Endodermal cell (in vitro differentiated cells): ENCODE measurements at places on chromosomes 7 and 10. TPM values are rescaled to one million over a fixed set of nuclear protein-coding genes. Genes with fewer than 3 reads are reported as not detected.
A peak's percentile ranks its signal among the peaks of the same experiment; 100 is the strongest.

Gene KCND2
- total RNA-seq = 3.5 and 4.6 TPM in 2 replicates

Gene SPDYE2
- not detected in 3 replicates for total RNA-seq

Gene AGMO
- 0.23 TPM in 1 of 3 replicates, not detected in the others for total RNA-seq

Gene NKX2-3
- 0.14 TPM in 1 of 2 replicates, not detected in the other for total RNA-seq

Gene RNF133
- 0.59 and 0.86 TPM in 2 replicates for total RNA-seq

Gene PAPOLB
- total RNA-seq = 0.90 and 1.8 TPM in 2 replicates

Gene HYAL4
- 0.52 to 1.2 TPM (median 0.86 TPM) in 3 replicates for total RNA-seq

Gene OPALIN
- not detected in 3 replicates for total RNA-seq

Gene NODAL
- total RNA-seq = 18.2 to 135 TPM (median 19.2 TPM) in 3 replicates

Gene FAM25C
- not detected in 3 replicates for total RNA-seq

Gene SEMA3A
- 72.8 and 73.3 TPM in 2 replicates for total RNA-seq

DNA sequence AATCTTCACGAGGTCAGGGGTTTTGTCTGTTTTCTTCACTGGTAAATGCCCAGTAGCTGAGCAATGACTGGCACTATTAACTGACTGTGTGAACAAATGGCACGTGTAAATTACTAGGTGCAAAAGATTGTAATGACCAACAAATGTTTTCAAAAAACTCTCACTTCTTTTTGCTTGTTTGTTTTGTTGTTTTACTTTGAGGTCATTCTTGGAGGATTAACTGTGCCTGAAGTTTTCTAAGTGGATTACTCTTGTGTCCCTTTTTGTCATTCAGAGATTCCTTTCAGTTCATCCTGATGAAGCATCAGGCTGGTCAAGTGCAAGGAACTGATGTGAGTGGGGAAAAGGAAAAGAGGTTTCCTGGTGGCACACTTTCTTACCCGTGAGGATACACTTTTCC, 74.4 kb upstream of the PPP1R3C start:
- no peak overlapping the region for H3K4me3 ChIP-seq
- no peak for DNase-seq
- H3K4me1 ChIP-seq = peaks cover 7% of the 10 kb centered on the region
- no peaks in the 10 kb centered on the region for H3K27me3 ChIP-seq

GRCh38 chr7:158759749-158760444, 55.3 kb upstream of the NCAPG2 start:
- H3K27me3 ChIP-seq = no peaks in the 10 kb centered on the region
- no peak for DNase-seq
- peaks cover 69% of the 10 kb centered on the region for H3K36me3 ChIP-seq
- no peaks in the 10 kb centered on the region for H3K4me1 ChIP-seq
- H3K4me3 ChIP-seq = no peak overlapping the region

DNA sequence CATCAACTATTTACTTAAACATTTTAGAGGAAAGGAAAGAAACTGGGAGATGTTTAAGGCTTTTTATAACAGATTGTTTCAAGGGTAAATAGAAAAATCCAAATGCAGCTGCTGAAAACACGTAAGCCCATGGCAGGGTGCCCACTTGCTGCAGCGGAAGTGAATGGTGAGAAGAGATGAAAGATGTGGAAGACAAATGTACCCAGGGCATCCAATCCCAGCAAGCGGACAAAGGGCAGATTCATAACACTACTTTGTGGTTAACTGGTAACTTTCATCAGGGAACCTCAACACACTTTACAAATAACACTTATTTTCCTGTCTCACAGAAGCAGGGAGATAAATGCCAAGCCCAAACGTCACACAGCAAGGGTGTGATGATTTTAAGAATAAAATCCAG, 358.4 kb downstream of the KCNMA1 start:
- H3K4me1 ChIP-seq = peaks cover 4% of the 10 kb centered on the region
- no peak for DNase-seq
- no peaks in the 10 kb centered on the region for H3K27me3 ChIP-seq
- H3K36me3 ChIP-seq = no peaks in the 10 kb centered on the region
- H3K4me3 ChIP-seq = no peak overlapping the region

DNA sequence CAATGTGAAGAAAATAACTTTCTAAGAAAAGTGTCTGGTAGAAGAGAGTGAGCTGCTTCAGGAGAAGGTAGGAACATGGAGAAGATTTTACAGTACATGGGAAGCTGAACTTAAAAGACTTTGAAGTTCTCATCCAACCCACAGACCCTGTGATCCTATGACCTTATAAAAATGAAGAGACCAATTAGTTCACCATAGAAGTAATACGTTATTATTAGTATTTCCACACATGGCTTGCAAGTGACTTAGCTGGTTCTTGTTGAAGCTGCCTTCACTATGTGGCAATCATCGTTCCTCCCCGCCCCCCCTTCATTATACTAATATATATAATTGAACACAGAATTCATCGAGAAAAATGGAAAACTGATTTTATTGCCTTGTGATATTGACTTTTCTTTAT, 129.1 kb downstream of the SND1 start:
- H3K36me3 ChIP-seq = peaks cover 3% of the 10 kb centered on the region
- no peaks in the 10 kb centered on the region for H3K27me3 ChIP-seq
- no peak for DNase-seq
- H3K4me3 ChIP-seq = no peak overlapping the region
- H3K27ac ChIP-seq = no peak overlapping the region

- H3K27ac ChIP-seq = no peak overlapping the region
- peaks cover 11% of the 10 kb centered on the region for H3K4me1 ChIP-seq
- no peaks in the 10 kb centered on the region for H3K36me3 ChIP-seq
- DNase-seq = no peak
- H3K27me3 ChIP-seq = no peaks in the 10 kb centered on the region
- H3K4me3 ChIP-seq = no peak overlapping the region
Measured at GRCh38 chr10:4003348-4003973, 218.5 kb upstream of the KLF6 start.

- no peak for DNase-seq
- H3K27me3 ChIP-seq = no peaks in the 10 kb centered on the region
- no peaks in the 10 kb centered on the region for H3K36me3 ChIP-seq
- no peaks in the 10 kb centered on the region for H3K4me1 ChIP-seq
- H3K4me3 ChIP-seq = no peak overlapping the region
Measured at GRCh38 chr7:45460379-45460778, 113.8 kb upstream of the ADCY1 start.

- no peaks in the 10 kb centered on the region for H3K27me3 ChIP-seq
- H3K4me3 ChIP-seq = no peak overlapping the region
- DNase-seq = peak; percentile 79
- H3K27ac ChIP-seq = no peak overlapping the region
Measured at GRCh38 chr10:102781090-102781920, 37.6 kb downstream of the WBP1L start.

- no peak overlapping the region for H3K27ac ChIP-seq
- peaks cover 11% of the 10 kb centered on the region for H3K27me3 ChIP-seq
- peaks cover 38% of the 10 kb centered on the region for H3K36me3 ChIP-seq
- peak; percentile 63 for DNase-seq
- H3K4me3 ChIP-seq = peak overlapping the region; percentile 93
Measured at GRCh38 chr10:95289921-95290421, 832 bp downstream of the PDLIM1 start.

DNA sequence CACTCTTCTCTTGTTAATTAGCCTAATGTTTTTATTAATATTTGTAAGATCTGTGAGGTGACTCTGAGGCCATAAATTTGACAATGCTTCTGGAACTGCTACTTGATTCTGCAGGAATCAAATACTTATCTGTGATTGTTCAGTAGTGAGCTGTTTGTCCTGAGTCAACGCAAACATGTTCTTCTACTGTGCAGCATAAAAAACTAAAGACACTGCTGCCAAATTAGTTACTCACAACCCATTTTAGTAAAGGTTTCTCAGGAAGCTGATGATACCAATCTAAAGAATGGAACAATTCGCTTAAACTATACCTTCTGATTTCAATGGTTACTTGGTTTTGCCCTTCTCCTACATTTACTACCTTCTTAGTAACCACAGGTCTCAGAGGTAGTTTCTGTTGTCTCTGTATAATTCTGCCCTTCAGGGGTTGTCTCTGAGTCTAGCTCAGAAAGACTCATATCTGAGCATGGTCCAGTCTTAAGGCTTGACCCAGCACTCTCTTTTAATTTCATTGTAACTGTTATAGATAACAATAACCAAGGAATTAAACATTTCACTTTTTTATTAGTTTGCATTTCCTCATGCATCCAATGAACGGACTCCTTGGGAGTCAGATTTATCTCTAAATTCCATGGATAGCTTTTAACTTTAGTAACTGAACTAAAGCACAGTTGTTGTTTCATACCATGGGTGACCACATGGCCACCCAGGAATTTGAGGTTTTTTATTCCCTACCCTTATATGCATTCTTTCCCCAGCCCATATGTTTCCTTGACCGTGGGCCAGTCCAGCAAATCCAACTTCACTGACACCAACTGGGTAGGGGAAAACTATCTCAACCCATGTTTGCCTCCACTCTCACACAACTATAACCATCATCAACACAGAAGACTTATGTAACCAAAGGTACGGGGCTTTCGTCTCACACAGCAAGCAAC, 309.5 kb upstream of the TEX47 start:
- H3K4me1 ChIP-seq = no peaks in the 10 kb centered on the region
- H3K36me3 ChIP-seq = no peaks in the 10 kb centered on the region
- no peak overlapping the region for H3K27ac ChIP-seq
- DNase-seq = no peak

DNA sequence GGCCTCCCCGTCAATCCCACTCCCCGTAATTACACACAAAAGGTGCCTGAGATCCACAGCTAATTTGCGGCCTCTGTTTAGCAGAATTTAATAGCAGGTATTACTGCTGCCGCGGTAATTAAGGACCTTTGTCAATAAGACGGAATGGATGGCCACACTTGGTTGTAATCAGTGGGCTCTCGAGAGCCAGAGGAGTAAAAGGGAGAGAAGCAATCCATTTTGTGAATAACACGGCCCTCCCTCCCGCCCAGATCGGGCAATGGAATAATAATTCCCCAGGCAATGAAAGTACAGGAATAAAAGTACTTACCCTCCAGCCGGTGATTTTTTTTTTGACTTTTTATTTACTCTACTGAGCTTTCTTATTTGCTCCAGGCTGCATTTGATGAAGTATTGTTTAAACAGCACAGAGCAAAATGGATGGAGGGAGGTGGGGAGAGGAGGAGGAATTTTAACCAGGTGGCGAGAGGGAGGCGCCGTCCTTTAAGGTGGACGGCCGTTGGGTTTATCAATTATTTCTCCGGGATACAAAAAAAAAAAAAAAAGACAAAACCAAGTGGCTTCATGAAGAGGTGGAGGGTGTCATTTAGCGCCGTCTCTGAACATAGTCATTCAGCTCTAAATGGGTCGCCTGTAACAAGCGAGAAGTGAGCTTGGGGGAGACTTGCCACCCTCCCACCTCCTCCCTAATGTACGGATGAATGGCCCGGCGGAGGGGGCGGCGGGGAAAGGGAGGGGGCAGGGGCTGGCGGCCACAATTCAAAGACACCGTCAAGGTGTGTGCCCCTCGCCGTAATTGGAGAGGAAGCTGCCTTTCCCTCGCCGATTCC, 120.3 kb downstream of the BUB3 start:
- no peak overlapping the region for H3K27ac ChIP-seq
- no peaks in the 10 kb centered on the region for H3K36me3 ChIP-seq
- no peak overlapping the region for H3K4me3 ChIP-seq
- no peaks in the 10 kb centered on the region for H3K4me1 ChIP-seq

GRCh38 chr10:89853781-89854191, 152.4 kb downstream of the KIF20B start:
- H3K4me1 ChIP-seq = no peaks in the 10 kb centered on the region
- H3K27ac ChIP-seq = no peak overlapping the region
- no peak overlapping the region for H3K4me3 ChIP-seq
- peak; percentile 92 for DNase-seq
- no peaks in the 10 kb centered on the region for H3K27me3 ChIP-seq

DNA sequence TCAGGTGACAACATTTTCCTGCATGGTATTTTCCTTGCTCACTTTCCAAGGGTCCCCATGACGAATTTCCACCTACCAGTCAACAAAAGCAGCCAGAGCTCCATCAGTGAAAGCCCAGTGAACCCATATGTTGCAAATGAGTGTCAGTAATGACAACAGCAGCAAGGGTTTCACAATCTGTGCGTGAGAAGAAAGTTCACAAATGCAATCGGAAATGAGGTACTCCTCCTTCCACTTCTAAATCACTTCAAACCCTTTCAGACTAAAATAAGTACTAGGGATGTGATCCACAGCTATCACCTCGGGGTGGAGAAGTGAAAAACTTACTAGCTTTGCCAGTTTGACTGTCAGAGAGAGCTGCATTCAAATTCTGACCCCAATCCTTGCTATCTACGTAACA, 55.6 kb upstream of the BET1 start:
- H3K36me3 ChIP-seq = no peaks in the 10 kb centered on the region
- DNase-seq = no peak
- H3K4me3 ChIP-seq = no peak overlapping the region
- H3K4me1 ChIP-seq = peaks cover 9% of the 10 kb centered on the region
- H3K27ac ChIP-seq = no peak overlapping the region
- H3K27me3 ChIP-seq = no peaks in the 10 kb centered on the region

GRCh38 chr10:33215154-33215553, 119.3 kb downstream of the NRP1 start:
- H3K36me3 ChIP-seq = peaks cover 88% of the 10 kb centered on the region
- no peaks in the 10 kb centered on the region for H3K27me3 ChIP-seq
- H3K4me3 ChIP-seq = no peak overlapping the region
- no peak overlapping the region for H3K27ac ChIP-seq
- H3K4me1 ChIP-seq = no peaks in the 10 kb centered on the region

- H3K36me3 ChIP-seq = no peaks in the 10 kb centered on the region
- peak; percentile 55 for DNase-seq
- H3K4me3 ChIP-seq = no peak overlapping the region
- H3K27me3 ChIP-seq = no peaks in the 10 kb centered on the region
- no peak overlapping the region for H3K27ac ChIP-seq
Measured at GRCh38 chr10:48476279-48476982, 128.4 kb downstream of the ARHGAP22 start.

- peak; percentile 62 for DNase-seq
- H3K4me1 ChIP-seq = peaks cover 3% of the 10 kb centered on the region
- peaks cover 53% of the 10 kb centered on the region for H3K36me3 ChIP-seq
- peak overlapping the region; percentile 100 for H3K4me3 ChIP-seq
- H3K27ac ChIP-seq = peak overlapping the region; percentile 99
- no peaks in the 10 kb centered on the region for H3K27me3 ChIP-seq
Measured at GRCh38 chr10:1050145-1050544, 1.2 kb upstream of the IDI1 start.

GRCh38 chr7:54663603-54664234, 95.3 kb downstream of the SEC61G start:
- no peak overlapping the region for H3K27ac ChIP-seq
- H3K27me3 ChIP-seq = peaks cover 65% of the 10 kb centered on the region
- H3K36me3 ChIP-seq = no peaks in the 10 kb centered on the region
- no peaks in the 10 kb centered on the region for H3K4me1 ChIP-seq

DNA sequence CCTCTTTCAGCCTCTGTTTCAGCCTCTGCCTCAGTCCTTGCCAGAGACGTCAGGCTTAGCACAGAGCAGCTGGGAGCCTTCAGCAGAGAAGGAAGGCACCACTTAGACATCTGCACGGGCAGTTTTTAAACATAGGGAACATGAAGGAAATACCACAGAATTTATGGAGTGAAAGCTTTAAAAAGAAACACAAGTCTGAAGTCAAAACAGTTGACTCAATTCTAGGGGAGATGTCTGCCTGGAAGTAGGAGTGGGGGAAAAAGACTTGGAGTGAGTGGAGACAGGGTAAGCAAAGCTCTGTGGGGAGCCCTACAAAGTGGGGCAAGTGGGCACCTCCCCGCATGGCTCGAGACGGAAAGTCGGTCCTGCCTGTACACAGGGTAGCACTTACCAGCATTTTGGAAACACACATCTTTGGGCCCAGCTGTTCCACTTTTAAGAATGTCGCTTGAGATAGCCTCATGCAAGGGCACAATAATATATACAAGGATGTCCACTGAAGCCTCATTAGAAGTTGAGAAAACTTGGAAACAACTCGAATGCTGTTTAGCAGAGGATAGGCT, 5.0 kb upstream of the TBXAS1 start:
- no peak for DNase-seq
- peaks cover 7% of the 10 kb centered on the region for H3K27me3 ChIP-seq
- no peaks in the 10 kb centered on the region for H3K36me3 ChIP-seq
- H3K27ac ChIP-seq = no peak overlapping the region

- H3K27ac ChIP-seq = no peak overlapping the region
- no peaks in the 10 kb centered on the region for H3K36me3 ChIP-seq
- no peaks in the 10 kb centered on the region for H3K27me3 ChIP-seq
- no peak overlapping the region for H3K4me3 ChIP-seq
Measured at GRCh38 chr7:25503306-25503705, 275.0 kb upstream of the NPVF start.
